ENCODE measurements at places on chromosomes 6 and 20.

GRCh38 chr6:86030875-86031274, 388.2 kb upstream of the SYNCRIP start:
- DNase-seq = no peak

GRCh38 chr20:23305098-23305497, 45.5 kb upstream of the NXT1 start:
- DNase-seq = no peak

- no peak for DNase-seq
Measured at GRCh38 chr6:25169961-25170360, 109.2 kb upstream of the CARMIL1 start.

- no peak for DNase-seq
Measured at GRCh38 chr6:148179786-148180185, 162.9 kb upstream of the SASH1 start.

GRCh38 chr20:34368547-34368946, 5.5 kb downstream of the ITCH start:
- DNase-seq = no peak

- DNase-seq = no peak
Measured at GRCh38 chr6:17863901-17864754, 123.3 kb downstream of the KIF13A start.

All from CD4-positive, alpha-beta T cell treated with Interferon alpha-2 for 1 hour (primary cell).